DMS 273 treated with DMSO at 0.1 percent for 48 hours (cell line): ENCODE measurements at places on chromosomes 7 and 10.

DNA sequence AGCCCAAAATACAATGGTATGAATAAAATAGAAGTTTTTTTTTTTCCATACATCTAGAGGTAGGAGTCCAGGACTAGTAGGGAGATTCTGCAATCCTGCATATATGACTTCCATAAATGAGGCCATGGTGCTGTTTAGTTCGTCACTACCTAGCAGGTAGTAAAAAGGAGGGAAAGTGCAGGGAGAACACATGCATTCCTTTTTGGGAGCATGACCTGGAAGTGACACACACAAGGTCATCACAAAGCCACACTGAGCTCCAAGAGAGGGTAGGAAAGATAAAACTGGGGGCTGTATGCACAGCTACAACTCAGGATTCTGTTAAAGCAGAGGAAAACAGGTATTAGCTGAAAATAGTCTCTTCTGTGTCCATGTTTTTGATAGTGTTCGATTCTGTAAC lies 2.2 kb downstream of the CROT start:
- DNase-seq: no peak

- DNase-seq: no peak
These were observed 96.3 kb upstream of the DDC start for GRCh38 chr7:50661345-50662040.

- no peak for DNase-seq
These were observed 52.2 kb downstream of the PWWP2B start for GRCh38 chr10:132449051-132449810.

DNA sequence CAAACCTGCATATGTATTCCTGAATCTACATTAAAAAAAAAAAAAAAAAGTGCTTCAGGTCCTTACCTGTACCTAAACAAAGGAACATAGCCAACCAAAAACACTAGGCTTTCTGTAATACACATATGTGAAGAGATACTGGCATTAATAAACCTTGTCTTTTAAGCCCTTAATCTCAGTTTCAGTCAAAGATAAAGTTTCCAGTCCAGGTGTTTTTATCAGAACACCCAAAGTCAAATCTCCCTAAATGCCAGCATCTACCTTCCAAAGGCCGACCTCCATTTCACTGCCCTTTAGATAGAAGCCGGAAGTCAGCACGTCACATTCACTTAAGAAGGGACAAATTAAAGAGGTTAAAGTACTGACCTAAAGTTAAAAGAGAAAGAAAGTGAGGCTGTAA lies 79.8 kb upstream of the NEBL start:
- DNase-seq: no peak

GRCh38 chr10:98340261-98340939 lies 72.4 kb upstream of the LOXL4 start:
- no peak for DNase-seq

DNA sequence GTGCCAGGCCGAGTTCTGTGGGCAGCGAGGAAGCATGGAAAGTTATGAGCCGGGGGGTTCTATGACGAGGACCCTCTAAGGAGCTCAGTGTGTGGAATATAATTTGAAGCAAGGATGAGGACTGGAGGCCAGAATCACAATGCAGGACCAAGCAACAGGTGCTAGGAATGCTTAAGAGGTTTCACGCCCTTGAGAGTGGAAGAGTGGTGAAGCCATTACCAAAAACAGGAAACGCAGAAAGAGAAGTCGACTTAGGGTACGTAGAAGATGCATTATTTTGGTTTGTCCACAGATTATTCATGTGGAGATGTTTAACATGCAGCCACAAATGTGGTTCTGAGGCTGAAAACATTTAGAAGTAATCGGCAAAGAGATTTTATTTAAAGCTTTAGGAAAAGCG lies 78.7 kb downstream of the PIP4K2A start:
- DNase-seq: no peak

DNA sequence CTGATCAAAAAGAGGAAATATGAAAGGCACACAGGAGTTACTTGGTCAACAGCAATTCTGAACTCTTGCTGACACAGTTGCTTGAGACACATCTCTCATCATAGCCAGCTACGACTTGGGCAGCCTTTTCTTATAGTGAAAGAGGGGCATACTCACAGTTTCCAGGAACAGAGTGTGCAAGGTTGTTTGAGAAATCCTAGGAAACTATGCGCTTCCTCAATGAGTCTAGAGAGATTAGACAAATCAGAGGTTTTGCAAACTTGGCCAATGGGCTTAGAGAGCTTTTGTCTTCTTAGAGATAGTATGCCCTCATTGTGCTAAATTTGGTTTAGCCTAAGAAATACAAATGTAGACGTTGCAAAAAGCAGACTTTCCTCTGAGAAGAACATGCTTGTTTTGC lies 370.4 kb downstream of the HGF start:
- no peak for DNase-seq

DNA sequence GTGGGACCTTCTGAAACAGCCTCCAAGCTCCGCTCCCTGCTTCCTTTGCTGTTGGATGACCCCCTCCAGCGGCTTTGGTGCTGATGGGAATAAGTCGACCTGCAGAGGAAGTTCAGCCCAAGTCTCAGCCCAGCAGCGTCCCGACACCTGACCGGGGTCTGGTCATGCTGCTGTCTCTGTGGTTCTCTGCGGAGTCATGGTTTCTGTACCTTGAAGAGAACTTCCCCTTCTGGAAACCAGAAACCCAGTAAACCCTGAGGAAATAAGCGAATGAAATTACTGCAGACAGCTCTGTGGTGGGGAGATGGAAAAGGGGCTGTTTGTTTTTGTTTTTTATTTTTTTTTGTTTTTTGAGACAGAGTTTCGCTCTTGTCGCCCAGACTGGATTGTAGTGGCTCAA lies 18.3 kb upstream of the ZNF12 start:
- no peak for DNase-seq
